ENCODE measurements at places on chromosomes 16 and 17.

DNA sequence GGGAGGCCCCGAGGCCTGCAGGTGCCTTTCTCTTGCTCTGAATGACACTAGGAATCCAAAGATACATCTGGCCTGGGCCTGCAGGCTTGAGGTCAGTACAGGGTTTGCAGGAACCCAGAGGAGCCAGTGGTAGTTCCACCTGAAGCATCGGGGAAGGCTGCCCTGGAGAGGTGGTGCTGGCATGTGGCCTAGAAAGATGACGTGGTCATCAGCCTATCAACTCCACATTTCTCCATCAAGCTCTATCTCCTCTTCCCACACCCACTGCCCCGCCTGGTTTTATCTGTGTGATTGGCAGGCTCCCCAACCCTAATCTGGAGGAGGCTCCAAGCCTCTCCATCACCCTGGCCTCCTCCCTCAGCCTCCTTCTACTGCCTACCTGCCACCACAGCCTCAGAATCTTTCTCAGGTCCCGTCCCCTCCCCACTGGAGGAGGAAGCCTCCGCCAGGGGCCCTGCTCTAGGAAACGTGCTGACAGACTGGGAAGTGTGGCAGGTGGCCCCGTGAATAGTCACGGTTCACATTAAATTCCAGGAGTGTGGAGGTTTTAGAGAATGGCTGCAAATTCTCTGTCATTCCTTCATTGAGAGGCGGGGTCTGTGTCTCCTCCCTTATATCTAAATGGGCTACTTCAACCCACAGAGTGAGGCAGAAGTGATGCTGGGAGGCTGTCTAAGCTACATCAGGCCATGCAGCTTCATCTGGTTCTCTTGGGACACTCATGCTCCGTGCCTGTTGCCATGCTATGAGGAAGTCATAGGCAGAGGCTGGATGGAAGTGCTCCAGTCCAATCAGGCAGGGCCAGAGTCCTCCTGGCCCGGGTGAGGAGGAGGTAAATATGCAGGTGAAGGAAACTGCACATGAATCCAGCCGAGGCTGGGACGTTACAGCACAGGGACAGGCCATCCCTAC, 11.4 kb upstream of the MAP2K3 start:
- no peak for DNase-seq

- no peak for DNase-seq
Observed at GRCh38 chr17:76671912-76672262, 28.3 kb upstream of the ST6GALNAC1 start.

DNA sequence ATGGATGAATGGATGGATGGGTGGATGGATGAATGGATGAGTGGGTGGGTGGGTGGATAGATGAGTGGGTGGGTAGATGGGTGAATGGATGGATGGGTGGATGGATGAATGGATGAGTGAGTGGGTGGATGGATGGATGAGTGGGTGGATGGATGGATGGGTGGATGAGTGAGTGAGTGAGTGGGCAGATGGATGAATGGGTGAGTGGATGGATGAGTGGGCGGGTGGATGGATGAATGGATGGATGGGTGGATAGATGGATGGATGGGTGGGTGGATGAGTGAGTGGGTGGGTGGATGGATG, 6.4 kb upstream of the KATNB1 start:
- no peak for DNase-seq

DNA sequence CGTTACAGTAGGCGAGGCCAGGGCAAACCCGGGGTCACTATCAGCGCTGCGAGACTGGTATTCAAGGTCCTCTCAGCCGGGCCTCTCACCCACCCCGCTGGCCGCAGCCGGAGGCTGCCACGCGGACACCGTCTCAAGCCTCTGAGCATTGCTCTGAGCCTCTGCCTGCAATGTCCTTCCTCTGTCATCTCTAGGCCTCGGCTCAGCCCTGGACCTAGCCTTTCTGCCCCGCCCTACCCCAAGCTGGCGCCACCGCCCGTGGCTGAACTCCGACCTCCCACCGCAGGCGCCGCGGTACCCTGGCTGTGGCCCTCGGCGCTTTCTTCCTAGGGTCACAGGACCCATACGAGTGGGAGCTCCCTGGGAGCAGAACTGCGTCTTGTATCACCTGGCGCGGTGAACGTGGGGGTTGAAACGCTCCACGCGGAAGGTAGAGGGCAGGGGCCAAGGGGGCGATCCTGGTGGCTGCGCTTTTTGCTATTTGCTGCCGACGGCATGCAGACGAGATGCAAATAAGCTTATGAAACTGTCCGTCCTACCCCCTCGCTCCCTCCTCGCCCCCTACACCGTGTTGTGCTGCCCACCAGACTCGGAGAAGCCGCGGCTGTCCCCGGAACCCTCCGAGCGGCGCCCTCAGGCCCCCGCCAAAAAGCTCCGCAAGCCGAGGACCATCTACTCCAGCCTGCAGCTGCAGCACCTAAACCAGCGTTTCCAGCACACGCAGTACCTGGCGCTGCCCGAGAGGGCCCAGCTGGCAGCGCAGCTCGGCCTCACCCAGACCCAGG, 3.7 kb downstream of the DLX4 start:
- no peak for DNase-seq

DNA sequence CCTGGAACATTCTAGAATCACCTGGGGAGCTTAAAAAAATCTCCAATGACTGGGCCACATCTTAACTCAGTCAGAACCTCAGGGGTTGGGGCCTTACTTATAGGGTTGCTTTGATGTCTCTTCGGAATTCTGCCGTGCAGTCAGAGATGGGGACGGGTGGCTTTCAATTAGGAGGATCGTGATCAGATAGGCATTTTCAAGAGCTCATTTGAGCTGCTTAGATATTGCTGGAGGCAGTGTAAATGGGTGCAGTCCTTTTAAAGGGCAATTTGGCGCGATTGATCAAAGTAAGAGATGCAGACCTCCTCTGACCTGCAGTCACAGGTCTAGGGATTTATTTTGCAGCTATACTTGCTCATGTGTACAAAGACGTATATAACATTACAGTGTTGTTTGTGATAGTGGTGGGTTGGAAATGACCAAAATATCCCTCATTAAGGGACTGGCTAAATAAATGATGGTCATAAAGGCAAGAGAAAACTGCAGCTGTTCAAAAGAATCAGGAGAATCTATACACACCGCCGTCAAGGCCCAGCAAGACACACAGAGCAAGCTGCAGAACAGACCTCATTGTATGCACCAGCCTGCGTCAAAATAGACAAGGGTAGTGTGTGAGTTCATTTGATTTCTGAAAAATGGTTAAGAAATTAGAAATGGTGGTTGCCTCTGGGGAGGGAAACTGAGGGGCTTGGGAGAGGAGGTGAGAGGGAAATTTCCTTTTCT, 6.3 kb upstream of the KCNG4 start:
- DNase-seq = peak; percentile 12

DNA sequence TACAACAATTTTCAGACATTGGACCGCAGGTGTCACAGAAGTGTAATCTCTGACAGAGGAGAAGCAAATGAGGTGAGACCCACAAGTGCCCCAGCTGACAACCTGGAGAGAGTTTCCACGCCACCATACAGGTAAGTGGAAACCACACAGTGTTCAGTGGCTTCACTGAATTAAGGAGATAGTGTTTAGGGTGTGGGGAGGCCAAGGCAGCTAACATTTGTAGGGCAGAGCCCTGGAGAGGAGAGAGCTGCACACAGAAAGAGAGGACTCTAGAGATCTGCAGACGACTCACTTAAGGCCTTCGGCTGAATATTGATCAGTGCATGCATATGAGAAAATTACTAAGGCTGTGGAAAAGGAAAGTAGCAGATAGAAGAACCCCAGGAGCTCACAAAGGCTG, 228.9 kb upstream of the TNRC6C start:
- DNase-seq = no peak

GRCh38 chr16:74627506-74628220, 20.7 kb upstream of the GLG1 start:
- DNase-seq = no peak

- DNase-seq = no peak
Observed at GRCh38 chr17:70888324-70888723, 719.0 kb downstream of the KCNJ2 start.

DNA sequence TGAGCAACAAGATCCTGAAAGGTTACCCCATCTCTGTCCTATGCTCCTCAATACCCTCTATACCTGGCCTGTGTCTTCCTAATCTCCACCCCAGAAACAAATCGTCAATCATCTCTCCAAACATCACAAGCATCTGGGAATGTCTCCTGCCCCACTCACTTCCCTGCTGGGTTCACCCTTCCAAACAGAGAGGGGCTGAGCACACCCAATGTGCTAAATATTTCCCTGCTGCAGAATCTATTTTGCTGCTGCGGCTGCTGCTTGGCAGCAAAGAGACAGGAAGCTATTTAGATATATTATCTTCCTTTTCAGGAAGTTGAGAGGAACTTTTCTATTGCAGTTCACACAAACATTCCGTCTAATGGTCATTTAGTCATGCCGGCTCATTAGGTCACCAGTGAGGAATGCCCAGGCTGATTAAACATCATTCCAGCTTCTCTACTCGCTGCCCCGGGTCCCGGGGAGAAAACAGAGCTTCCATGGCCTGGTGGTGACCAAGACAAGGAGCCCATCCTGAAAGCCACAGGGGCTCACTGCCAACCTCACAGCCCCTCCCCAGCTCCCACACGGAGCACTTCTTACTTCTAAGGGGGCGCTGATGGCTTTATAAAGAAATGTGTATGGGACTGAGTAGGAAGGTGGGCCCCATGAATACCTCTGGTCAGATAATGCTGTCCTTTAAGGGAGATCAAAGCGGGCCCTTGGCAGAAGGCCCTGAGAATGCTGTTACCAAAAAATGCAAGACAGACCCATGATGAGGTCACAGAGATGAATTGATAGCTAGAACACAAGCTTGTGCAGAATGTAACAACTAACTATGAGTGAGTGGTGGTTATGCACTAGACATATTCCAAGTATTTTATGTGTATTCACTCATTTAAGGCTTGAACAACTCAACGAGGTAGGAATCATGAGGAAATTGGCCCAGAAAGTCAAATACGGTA, 218.3 kb downstream of the SOX9 start:
- DNase-seq = no peak

- no peak for DNase-seq
Observed at GRCh38 chr16:9870962-9871361, 311.3 kb downstream of the GRIN2A start.

DNA sequence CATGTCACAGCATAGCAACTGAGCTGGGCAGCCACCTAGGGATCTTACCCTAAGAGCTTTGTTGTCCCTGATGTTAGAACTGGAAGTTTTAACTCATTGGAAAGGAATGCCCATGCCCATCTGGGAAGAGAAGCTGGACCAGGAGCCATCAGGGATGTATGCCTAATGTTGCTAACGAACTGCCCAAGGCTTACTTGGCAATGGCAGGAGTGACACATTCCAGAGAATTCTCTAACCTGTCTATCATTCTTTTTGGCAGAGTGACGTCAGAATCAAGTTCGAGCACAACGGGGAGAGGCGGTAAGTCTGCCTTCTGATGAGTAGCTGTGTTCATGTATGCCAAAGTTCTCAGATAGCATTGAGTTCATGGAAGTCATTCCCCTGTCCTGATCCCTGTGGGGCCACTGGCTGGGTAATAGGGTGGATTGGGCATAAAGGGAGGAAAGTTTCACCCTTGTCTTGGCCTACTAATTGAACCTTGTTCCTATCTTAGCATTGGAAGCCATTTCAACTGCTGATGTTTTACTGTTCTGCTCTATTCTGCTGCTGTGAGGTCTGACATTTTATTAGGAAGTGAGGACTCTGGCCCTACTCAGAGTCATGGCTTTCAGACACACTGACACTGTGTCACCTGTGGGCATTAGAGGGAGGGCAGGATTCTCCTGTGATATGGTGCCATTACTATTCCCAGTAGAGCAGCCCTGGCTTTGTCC, 23.7 kb downstream of the MAP3K3 start:
- DNase-seq = no peak

DNA sequence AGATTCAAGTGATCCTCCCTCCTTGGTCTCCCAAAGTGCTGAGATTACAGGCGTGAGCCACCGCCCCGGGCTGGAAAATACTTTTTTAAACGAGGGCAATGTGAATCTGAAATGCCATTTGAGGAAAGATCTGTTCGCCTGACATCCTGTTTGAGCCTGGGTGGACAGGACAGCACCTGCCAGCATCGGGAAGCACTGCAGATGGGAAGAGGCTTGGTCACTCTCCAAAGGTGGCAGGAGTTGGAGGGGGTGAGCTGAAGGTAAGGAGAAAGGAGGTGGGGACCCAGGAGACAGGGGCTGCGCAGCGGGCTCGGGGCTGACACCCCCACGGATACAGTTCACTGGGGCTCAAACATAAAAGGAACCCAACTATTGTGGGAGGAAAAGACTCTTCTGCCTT, 3.9 kb upstream of the BIRC5 start:
- DNase-seq = no peak

DNA sequence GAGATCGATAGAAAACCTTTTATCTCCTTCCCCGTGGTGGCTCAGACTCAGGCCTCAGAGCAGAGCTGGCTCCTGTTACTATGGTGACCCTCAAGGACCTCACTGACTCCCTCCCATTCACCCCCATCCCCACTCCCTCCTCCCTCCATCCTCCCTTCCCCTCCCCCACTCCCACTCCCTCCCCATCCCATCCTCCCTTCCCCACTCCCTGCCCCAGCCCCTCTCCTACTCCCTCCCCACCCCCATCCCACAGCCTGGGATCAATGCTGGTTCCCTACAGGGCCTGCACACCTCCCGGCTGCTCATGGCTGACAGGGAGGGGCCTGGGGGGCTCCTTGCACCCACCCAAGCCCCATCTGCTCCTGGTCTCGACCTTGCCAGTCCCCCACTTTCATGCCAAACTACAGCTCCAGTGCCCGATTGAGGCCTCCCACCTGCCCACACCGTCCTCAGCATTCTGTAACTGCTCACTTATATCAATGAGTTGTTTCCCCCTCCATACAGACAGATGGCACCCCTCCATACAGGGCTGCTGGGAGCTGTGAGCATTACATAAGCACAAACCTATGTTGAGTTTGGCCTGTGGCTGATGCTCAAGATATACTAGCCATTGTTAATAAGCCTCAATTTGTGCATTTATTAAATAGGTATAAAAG, 11.6 kb upstream of the RAI1 start:
- DNase-seq = peak; percentile 44

DNA sequence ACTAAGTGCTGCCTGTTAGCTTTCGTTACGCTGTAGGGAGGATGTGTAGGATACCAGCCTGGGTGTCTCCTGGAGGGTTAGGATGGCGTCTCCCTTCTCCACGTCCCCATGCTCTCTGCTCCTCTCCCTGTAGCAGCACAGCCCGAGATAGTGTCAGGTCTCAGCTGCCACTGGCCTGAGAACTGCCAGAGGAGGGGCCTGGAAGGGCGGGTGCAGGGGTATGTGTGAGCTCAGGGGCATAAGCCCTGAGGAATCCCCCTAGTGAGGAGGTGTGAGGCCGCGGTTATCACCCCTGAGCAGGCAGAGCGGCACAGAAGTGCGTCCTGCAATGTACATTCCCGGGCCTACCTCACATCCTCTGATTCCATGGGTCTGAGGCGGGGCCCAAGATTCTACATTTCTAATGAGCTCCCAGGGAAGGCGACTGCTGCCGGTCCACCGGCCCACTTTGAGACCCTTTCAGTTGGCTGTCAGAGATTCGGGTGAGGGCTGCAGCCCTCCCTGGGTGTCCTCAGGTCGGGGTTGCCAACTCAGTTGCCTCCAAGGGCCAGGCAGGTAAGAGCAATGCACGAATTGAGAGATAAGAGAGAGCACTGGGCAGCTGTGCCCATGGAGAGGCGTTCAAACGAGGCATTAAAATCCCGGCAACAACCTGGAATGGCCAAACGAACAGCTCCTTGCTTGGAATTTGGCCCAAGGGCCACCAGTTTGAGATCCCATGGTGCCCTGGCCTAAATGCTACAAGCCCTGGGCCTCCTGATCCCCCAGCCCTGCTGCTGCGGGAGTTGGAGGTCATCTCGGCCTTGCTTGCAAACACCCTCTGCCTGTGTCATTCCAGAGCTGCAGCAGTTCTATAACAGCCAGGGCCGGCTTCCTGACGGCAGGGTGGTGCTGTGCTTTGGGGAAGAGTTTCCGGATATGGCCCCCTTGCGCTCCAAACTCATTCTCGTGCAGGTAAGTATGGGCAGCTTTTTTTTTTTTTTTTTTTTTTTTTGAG, 20.6 kb downstream of the IRF8 start:
- DNase-seq = no peak
